ENCODE measurements at places on chromosomes 6 and 20.

DNA sequence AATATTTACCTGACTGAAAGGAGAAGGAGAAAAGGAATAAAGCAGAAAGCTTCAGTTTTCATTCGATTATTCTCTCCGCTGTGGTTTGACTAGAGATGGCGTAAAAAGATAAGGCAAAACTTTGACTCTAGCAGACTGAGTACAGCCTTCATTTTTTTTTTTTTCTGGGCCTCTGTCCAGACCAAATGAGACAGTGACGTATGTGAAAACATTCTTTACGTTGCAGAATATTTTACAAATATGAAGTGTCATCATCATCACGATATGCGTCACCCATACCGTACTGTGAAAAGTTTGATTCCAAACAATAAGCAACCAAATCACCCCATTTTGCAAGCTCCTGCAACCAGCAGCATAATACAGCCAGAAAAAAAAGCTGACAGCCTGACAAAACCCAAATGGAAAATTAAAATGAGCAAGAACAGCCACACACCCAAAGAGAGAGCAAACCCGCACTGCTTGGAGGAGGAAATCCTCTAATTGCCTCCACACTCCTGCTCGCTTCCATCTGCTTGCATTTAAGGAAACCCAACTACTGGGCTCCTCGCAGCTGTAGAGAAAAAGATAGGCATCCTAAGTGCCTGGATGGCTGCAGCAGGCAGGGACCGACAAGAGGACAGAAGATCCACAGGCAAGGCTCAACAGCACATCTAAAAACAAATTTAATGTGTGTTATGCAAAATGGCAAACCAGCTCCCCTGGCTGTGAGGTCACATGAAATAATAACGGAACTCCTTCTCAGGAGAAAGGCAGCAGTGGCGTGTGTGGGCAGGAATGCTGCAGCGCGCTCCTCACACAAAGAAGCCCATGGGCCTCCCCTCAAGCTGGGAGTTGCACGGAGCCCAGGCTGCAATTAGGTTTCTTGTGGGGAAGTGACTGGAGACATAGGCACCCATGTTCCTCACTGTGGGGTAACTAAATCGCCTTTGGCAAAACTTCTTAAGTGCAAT is 113.1 kb downstream of the FYN start:
- no peak for DNase-seq

DNA sequence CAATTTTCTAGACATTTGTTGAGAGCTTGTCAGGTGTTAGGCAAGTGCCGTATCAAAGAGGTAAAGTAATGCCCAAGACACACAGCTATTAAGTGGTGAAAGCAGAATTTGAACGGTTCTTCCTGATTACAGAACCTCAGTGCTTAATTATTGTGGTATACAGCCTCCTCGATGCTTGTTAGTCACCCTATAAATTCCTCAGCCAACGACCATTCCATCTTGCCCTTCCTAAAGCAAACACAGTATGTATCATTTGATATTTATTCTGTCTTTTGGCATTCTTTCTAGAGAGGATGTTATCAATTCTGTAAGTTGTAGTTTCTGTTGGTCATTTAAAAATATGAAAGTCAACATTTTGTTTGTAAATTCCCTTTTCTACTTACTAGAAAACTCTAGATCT is 297.8 kb upstream of the BMP2 start:
- DNase-seq, result no peak

DNA sequence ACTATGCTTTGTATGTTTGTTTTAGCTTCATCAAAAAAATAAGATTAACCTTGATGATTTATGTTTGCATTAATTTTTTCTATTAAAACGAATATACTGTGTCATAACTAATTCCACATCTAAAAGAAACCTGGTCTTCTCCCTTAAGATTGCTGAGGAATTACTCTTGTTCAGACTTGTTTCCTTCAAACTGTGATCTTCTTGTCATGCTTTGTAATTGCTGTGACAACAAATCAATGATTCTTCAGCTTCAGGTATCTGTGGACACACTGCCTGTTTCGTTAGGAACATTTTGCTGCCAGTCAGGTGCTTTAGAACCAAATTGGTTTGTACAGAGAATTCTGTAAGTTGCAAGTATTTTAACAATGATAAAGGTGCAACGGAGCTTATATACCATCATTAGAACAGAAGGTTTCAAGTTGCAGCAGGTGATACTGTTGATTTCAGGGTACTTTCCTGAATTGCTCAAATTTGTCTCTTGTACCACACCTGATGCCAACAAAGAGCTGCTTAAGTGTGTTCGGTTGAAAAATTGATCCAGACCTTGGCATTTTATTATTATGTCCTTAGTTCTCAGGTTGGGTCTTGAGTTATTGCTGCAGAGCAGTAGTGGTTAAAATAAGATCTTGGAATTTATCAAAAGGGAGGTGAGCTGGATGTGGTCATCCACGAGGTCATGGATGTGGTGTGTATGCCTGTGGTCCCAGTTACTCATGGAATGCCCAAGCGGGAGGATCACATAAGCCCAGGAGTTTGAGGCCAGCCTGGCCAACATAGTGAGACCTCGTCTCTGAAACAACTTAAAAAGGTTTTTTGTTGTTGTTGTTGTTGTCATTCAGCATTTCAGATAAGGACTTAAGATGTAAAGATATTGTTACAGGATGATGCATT is 19.5 kb downstream of the SYTL3 start:
- DNase-seq, result no peak

DNA sequence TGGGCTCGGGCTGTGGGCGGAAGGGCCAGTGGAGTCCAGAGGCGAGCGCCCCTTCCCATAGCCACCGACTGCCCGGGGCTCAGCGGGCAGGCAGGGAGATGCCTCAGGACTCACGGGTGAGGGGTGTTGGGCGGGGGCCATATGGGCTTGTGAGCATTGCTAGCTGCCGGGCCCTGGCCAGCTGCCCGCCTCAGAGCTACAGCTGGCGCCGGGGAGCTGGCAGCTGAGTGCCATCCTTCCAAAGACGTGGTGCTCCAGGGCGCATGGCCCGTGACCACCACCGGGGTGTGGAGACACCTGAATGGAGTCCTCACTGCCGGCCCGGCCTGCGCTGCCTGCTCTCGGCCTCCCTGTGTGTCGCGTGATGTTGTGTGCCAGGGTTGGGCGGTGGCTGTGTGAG is 10.6 kb upstream of the RBBP8NL start:
- DNase-seq, result no peak

GRCh38 chr6:12943549-12943948 is 227.0 kb downstream of the PHACTR1 start:
- DNase-seq, result no peak

- DNase-seq, result no peak
Observed at GRCh38 chr6:142331075-142331551, 29.3 kb downstream of the ADGRG6 start.

- no peak for DNase-seq
Observed at GRCh38 chr20:53739799-53740785, 146.5 kb upstream of the ZNF217 start.

DNA sequence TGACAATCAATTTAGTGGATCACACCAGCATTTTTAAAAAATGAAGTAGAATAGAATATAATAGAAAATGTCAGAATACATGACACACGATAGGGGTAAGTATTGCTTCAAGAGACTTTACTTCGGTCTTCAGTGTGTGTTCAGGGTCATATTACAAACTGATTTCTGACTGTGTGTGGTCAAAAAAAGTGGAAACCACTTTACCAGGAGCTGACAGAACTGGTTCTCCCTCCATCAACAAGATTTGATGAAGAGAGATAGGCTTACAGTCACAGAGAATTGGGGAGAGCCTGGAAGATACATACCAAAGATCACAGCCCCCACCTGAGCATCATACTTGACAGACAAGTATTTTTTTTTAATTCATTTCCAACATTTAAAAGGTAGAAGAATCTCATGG is 21.7 kb downstream of the ARMC2 start:
- no peak for DNase-seq

DNA sequence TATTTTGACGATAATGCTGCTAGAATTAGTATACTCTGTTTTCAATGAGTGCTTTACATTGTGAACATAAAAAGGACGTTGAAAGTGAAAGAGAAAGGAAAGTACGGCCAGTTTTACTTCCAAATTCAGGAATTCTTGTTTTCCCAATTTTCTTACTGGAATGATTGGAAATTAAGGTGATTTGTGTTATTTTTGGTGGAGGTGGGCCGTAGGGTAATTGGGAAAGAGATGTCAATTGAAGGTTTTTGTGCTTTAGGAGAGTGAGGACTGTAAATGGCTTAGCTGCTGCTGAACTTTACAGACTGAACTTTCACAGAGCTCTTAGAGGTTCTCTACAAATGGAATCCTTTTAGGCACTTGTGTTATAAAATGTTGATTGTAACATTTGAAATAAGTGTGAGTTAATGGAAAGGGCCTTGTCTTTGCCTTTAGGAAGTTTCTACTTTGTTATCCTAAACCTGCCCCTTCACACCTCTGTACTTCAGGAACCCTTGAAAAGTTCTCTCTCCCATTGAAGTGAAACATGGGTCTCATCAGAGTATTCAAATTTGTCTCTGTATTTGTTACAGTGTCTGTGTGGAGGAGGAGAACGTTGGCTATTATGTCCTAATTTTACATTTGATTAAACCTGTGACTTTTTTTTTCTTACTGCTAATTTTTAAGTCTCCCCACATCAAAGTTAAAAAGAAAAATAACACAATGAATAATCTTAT is 256.4 kb downstream of the ARID1B start:
- DNase-seq, result no peak

- no peak for DNase-seq
Observed at GRCh38 chr6:97864366-97864765, 581.4 kb upstream of the MMS22L start.

GRCh38 chr6:98067375-98067774 is 767.0 kb upstream of the POU3F2 start:
- DNase-seq, result no peak

GRCh38 chr6:15500901-15501825 is 161.7 kb downstream of the DTNBP1 start:
- DNase-seq, result no peak

DNA sequence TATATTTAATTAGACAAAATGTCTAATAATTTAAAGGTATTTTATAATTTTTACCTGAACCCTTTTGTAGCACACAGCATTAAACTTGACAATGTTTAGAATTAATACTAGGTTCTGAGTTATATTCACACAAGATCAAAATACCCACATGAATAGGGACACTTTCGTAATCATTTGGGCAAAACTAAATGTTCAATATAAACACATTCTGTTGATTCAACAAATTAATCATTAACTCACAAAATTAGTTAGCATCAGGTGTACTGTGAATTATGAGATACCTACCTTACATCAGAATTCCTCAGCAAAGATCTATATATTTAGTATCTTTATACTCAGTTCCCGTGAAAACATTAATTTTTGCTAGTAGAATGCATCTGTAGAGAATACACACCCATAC is 481.5 kb upstream of the MANEA start:
- no peak for DNase-seq

- DNase-seq, result no peak
Observed at GRCh38 chr6:149111556-149112115, 205.9 kb upstream of the TAB2 start.

DNA sequence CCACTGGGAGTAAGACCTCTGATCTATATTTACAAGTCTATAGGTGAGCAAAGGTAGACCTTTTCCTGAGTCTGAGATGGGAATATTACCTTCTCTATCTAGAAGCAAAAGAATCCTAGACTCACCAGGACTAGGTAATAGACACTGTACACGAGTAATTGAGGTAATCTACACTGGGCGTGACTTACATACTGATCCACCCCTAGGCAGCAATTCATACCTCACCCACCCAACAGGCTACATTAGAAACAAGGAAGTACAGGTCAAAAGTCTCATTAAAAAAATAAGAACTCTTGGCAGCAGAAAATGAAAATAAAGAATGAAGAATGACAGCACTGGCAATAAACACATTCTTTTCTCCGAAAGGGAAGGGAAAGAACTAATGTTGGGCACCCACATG is 7.6 kb downstream of the CSNK2A1 start:
- DNase-seq, result no peak

DNA sequence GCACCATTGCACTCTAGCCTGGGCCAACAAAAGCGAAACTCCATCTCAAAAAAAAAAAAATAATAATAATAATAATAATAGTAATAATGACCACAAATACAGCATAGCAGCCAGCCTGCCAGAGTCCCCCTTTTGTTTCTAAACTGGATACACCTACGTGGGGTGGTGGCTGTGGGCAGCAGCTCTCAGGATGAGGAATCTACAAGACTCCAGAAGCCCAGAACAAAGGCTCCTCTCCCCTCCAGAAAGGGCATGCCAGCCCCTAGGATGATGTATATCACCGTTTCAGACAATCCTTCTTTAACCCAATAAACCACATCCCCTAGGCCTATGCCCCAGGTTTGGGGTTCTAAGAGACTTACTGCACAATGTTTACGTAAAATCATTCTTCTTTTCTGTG is 155.9 kb downstream of the QRSL1 start:
- DNase-seq, result no peak

- DNase-seq, result no peak
Observed at GRCh38 chr20:38023181-38024001, 9.9 kb downstream of the TTI1 start.

GRCh38 chr6:74581681-74582080 is 624.2 kb downstream of the COL12A1 start:
- no peak for DNase-seq
